ENCODE measurements at places on chromosomes 1 and 21.

DNA sequence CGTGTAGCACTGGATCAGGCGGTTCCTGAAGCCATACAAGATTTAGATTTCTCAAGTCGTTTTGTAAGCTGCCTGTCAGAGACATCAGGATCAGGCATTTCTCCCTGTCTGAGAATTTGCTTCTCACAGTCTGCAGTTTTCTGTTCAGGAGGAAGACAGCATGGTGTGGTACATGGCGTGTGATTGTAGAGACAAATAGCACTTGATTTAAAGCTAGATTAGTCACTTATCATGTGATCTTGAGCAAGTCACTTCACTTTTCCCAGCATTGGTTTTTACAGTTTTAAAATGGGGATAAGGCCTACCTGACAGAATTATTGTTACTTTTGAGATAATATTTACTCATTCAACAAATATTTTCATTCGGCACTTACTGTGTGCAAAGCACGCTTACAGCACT lies 63.3 kb downstream of the AK4 start:
- DNase-seq = no peak

GRCh38 chr1:182135946-182136345 lies 74.4 kb upstream of the ZNF648 start:
- DNase-seq = no peak

GRCh38 chr21:41631564-41632461 lies 123.9 kb upstream of the TMPRSS2 start:
- DNase-seq = no peak

DNA sequence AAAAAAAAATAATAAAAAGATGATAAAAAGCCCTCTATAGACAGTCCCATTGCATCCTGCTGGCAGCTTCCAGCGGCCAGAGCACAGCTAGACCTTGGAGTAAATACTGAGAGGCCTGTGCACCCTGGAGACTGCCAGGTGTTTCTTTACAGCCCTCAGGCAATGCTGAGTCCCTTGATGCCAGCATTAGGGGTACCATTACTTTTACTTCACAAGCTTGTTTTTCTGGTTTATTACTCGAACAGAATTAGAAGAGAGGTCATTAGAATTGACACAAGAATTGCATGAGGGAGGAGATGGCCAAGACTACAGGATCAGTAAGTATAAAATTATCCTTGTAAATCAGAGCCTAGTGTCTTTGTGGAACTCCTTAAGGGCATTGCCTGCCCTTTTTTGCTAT lies 43.6 kb downstream of the AKNAD1 start:
- no peak for DNase-seq

GRCh38 chr1:99849413-99849743 lies 783 bp upstream of the AGL start:
- DNase-seq = no peak

DNA sequence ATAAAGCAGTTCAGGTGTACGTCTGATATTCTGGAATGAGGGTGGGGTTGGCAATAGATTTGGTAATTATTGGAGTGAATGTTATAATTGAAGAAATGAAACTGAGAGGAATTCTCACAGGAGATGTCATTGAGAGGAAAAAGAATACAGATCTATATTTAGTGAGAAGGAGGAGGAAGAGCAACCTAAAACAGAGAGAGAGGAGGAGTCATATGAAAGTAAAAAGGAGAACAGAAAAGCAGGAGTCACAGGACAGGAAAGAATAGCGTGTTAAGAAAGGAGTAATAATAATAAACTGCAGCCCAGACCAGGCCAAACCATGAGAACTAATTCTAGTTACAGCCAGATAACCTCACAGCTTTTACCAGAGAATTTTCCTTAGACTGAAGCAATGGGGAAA lies 62.7 kb upstream of the MROH9 start:
- no peak for DNase-seq

DNA sequence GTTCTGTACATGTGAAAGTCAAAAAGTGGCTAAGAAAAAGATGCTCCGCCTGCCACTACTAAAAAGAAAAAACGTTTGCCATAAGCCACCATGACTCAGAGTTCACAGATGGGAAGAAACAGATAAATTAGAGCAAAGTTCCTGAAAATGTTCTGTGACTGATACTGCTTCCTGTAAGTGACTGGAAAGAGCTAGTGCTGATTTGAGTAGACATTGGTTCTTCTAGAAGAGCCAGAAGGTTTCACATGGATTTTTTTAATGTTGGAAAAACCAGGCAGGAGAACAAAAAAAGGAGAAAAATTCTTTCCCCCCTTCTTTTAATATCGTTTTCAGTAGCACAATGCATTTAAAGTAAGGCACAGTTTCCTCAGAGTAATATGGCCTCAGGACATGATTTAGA lies 221.4 kb downstream of the HLX start:
- no peak for DNase-seq

DNA sequence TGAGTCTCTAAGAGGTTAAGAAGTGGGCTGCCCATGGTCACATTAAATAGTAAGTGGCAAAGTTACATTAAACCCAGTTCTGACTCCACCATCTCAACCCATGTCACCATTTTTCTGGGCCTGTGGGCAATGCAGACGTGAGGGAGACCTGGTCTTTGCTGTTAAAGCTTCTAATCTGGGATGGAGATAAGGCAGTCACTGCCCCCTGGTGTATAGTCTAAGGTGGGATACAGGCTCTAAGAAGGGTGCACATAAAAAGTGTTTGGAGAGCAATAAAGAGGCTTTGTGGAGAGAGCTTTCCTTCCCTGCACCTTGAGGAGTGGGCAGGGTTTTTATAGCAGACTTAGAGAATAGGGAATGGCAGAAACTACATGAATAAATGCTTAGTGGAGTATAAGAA lies 141.3 kb downstream of the ROR1 start:
- no peak for DNase-seq

GRCh38 chr1:112083487-112083886 lies 94.0 kb upstream of the KCND3 start:
- no peak for DNase-seq

- no peak for DNase-seq
Observed at GRCh38 chr1:42873670-42874069, 27.3 kb downstream of the ZNF691 start.

- no peak for DNase-seq
Observed at GRCh38 chr1:158799689-158800088, 18.7 kb upstream of the OR6N2 start.

GRCh38 chr1:155018617-155019348 lies 14.8 kb downstream of the DCST2 start:
- no peak for DNase-seq

DNA sequence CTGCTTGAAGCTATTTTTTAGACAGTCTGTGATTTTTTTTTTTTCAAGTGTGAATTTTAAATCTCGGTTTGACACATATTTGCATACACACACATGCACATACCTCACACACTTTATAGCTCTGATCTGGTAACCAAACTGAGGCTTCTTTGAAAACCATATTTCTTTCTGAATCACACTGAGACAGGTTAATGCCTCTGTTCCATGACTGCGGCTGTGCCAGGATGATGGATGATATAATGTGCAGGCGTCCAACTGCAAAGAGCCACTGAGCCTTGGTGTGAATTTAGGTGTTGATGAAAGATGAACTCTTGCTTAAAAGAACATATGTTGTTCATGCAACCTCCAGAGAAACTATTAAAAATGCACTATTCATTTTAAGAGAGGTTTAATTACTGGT lies 504.0 kb upstream of the OLFM3 start:
- no peak for DNase-seq

DNA sequence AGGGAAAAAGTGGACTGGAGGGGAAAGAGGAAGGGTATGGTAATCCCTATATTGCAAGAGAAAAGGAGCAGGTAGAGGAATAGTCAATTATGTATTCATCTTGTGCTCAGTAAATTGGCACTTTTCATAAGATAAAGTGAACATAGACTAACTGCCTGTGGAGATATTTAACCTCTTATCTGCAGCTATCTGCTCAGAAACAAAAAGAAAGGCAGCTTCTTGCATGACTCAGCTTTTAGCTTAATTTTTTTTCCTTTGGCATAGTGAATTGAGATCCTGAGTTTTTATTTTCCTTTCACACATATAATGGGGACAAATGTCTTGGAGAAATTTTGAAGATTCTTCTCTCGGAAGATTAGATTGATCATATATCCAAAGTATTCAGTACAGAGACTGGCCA lies 127.6 kb upstream of the F3 start:
- no peak for DNase-seq

- no peak for DNase-seq
Observed at GRCh38 chr1:6185635-6186382, 5.7 kb upstream of the CHD5 start.

DNA sequence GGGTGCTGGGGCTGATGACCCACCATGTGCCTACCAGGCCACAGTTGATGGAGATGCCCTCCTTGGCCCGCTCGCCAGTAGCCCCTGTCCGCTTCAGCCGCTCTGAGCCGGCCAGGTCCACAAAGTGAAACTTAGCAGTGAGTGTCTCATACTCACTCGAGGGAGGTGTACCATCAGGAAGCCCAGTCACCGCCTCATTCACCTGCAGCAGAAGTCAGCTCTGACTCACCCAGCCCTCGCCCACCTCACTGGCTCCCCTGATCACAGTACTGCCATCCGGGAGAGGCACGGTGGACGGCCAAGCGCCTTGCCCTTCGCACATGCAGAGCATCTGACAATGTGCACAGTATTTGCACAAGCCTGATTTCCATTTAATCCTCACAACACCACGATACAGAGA lies 18.8 kb downstream of the KIF21B start:
- no peak for DNase-seq

DNA sequence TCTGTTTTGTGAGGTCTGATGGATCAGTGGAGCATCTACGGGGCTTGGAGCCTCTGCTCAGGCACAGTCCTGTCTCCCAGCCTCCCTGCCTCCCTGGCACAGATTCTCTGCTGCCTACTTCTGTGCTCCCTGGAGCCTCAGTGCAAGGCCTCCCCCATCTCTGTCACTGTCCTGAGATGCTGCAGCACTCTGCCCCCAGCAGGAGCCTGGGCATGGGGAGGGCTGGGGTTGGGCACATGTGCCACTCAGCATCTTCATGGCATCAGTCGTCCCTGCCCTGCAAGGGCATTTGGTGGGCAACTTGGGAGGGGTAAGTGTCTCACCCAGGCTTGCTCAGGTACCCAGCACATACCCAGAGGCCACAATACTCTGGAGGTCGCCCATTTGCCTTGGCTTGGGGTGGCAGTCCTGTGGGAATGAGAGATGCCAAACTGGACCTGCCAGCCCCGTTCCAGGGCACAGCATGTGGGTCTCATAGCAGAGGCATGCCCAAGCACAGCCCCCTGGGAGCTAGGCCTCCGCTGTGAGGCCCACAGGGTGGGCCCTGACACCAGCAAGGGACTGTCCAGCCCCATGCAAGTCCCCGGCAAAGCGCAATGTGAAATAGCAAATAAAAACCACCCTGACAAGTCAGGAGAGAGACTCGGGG lies 28.7 kb downstream of the PADI3 start:
- DNase-seq = no peak

DNA sequence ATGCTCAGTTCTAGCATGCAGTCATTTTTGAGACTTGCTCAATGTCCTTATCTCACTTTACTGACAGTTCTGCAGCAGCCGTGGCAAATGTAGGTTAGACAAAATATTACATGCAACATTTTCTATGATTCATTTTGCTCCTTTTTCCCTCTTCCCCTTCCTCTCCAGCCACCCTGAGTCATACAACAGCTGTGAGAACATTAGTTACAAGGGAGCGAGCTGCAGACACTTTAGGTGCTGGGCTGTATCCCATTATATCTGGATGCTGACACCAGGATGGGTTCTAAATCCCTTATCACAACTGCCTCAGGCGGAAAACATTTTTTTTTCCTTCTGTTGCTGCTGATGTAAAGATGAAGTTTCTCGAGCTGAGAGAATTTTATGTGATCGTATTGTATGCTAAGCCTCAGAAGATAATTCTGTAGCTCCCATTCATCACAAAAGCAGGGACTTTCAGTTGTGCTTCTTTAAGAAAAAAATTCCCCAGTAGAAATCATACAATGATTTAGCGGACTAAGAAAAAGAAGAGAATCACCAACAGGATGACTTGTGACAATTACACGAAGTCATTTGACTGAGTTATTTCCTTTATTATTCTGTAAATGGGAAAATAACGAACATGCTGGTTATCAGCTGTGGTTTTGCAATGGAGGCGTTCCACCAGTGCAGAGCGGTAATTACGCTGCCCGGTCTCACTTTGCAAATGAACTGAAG lies 345.0 kb downstream of the DISC1 start:
- DNase-seq = no peak

- no peak for DNase-seq
Observed at GRCh38 chr1:95013950-95014574, 58.7 kb downstream of the ALG14 start.

GRCh38 chr1:202632241-202632640 lies 78.0 kb downstream of the SYT2 start:
- DNase-seq = no peak

- peak; percentile 94 for DNase-seq
Observed at GRCh38 chr1:28886731-28887418, 27.5 kb upstream of the EPB41 start.

DNA sequence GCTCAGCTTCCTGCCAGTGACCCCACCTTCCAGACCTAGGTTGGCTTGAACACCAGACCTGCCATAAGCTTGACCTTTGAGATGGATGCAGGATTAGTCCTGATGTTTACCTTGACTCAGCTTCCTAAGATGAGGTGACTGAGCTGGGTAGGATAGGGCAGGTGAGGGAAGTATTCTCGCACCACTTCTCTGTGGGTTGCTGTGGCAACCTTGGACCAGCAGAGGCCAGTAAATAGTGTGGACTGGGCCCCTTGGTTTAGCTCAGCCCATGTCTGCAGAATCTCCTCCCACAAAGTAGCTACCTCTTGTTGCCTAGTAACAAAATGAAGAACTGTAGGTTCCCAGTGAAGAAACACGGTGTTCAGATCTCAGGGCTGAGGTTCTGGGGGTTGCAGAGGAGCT lies 8.4 kb downstream of the RPS6KA1 start:
- DNase-seq = no peak

DNA sequence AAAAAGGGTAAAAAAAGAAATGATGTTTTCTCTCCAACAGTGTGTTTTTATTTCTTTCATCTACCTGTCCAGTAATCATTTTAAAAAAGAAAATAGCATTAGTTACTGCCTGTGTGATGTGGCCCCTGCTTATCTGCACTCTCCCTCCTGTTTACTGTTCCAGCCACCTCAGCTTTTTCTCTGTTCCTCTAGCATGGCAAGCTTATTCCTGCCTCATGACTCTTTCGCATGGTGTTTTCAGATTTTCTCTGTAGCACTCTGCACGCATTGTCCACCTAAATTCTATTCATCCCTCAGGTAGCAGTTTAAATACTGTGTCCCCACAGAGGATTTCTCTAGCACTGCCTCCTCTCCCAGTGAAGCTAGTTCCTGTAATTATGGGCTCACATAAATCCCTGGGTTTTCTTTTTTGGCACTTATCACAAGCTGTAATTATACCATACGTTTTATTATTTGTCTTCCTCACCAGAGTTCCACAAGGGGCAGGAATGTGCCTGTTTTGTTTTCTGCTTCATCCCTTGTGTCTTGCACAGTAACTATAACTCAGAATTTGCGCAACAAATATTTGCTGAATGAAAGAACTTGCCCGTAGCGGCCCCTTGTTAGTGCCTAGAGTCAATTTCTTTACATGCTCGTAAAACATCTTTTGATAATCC lies 51.4 kb upstream of the LRIG2 start:
- DNase-seq = no peak
